ENCODE measurements at places on chromosomes 16 and 17.

DNA sequence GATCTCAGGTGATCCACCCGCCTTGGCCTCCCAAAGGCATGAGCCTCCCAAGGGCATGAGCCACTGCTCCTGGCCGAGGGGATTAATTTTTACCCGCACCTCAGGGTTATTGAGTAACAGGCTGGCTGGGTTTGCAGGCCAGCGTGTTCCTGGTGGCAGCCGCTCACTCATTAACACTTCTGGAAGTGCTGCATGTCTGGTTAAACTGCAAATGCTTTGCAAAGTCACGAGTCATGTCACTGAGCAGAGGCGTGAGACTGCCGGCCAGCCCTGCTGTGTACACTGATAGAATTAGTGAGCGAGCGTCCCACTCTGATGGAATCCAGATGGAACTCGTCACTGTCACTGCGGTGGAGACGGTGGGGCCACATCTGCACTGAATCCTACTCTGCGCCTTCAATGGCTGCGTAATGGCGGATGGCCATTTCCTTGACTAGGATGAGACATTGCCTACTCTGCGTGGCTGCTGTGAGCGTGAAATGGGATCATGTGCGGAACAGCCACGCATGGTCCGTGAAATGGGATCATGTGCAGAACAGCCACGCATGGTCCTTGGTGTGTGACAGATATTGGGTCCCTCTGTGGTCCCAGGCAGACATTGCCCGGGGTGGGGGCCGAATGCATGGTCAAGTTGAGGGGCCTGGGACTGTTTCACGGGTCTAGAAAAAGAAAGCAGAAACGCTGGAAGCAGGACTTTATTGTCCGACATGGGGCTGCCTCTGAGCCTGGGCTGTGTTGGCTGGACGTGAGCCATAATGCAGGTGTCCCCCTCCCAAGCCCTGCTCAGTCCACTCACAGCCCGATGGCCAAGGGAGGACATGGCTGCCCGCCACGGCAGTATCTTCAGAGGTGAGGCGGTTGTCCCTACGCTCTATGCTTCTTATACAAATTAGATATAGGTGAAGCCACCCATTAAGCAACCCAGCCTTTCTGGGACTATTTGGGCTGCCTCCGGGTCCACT, 740 bp upstream of the SLC5A10 start:
- no peak for DNase-seq

DNA sequence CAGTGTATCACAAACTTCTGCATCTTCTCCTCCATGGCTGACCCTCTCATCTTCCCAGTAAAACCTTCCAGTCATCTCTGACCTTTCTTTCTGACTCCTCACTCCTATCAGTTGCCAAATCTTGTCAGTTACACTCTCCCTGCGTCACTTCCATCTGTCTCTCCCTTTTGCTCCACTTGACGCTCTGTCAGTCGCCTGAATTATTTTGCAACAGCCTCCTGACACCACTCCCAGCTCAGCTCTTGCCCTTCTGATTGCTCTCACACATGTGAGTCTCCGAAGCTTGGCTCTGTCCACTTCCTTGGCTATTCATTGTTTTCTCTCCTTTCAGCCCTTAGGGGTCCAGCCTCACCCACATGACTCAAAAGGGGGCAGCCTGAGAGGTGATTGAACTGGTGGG, 27.7 kb downstream of the DHRS7C start:
- no peak for DNase-seq

GRCh38 chr17:4485676-4486646, 12.7 kb upstream of the SPNS2 start:
- DNase-seq = no peak

- no peak for DNase-seq
These were observed 32.7 kb upstream of the SLC6A2 start for GRCh38 chr16:55622930-55623561.

DNA sequence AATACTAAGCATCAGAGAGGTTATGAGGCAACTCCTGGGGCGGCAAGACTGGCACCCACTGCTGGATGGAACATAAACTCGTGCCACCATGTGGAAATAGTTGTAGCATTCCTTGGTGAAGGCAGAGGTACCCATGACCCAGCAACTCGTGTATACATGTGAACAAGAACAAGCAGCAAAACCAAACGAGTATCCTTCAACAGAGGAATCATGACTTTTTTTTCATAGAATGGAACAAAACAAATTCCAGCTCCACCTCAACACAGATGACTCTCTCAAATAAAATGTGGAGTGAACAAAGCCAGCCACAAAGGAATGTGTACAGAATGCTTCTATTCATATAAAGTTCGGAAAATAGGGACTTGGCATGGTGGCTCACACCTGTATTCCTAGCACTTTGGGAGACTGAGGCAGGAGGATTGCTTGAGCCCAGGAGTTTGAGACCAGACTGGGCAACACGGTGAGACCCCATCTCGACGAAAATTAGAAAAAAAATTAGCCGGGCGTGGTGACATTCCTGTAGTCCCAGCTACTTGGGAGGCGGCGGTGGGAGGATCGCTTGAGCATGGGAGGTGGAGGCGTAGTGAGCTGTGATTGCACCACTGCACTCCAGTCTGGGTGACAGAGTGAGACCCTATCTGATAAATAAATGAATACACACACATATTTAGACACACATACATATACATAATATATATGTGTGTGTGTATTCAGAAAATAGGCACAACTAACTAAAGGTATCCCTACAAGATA, 35.3 kb downstream of the B9D1 start:
- DNase-seq = no peak

DNA sequence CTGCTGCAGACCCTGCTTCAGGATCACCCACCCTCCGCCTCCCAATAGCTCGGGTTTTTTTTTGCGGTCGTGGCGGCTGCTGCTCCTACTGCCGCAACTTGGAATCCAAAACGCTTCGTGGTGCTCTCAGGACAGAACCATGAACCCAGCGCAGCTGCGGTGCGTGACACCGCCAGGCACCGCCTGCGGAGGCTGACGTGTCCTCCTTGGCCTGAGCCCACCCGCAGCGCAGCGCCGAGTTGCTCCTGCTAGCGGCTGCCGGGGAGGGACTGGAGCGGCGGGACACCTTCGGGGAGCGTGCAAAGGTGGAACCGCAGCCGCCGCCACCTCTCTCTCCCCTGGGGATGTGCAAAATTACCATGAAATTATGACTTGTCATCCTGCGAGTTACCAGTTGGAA, 1893.0 kb downstream of the TP53TG3F start:
- no peak for DNase-seq

DNA sequence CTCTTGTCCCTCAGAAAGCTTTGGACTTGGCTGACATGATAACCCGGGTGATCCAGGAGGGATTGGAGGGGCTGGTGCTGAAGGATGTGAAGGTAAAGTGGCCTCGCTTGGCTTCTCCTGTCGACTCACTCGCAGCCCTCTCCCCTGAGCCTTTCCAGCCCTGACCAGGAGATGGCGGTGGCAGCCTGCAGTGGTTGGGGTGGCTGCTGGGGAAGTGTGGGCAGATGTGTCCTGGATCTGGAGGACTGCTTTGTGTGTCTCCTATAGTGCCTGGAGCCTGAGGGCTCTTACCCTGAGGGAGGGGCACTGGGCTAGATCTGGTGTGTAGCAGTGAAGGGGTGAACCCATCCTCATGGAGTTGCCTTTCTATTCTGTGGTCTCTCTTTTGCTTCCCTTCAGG, 17.9 kb downstream of the LIG3 start:
- DNase-seq = peak; percentile 80

DNA sequence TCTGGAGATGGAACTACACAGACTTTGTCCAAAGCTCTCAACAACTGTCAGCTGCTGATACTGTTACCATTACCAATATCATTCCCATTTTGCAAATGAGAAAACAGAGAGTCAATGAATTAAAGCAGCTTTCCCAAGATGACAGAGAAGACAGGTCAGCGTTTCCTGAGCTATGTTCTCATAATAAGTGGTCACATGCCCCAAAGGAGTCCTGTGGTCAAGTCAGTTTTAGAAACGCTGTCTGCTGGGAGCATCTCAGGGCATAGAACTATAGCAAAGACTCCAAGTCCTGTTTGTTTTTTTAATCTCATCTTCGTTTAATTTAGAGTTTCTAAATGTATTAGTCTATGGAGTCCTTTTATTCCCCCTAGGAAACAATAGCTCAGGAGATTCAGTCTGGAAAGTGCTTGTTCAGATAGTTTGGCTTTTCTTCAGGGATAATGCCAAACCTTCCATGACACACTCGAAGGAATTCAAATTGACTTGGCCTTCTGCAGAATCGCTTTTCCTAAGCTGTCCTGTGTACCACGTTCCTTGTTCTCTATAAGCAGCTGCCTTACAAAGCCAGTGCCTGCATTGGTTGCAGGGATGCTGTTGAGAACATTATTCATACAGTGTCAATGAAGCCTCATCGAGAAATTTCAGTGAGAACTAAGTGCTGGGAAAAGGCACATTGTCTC, 12.1 kb downstream of the CCDC42 start:
- no peak for DNase-seq

DNA sequence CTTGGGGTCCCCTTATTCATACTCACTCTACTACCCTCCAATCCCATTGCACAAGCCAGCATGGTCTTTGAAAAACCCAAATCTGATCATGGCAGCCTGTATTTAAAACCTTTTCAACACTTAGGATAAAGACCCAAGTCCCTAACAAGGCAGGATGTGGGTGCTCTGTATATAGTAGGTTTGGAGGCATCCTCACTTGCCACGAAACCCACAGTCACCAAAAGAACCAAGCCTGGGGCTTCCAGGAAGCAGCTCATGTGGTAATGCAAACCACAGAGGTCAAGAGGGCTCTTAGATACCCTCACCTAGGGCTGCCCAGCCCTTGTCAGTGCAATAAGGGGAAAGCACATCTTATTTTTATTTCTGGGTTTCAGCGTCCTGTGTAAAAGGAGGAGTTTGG, 218.6 kb upstream of the ASIC2 start:
- no peak for DNase-seq

- no peak for DNase-seq
These were observed 52.2 kb downstream of the DNAH17 start for GRCh38 chr17:78524870-78525510.

DNA sequence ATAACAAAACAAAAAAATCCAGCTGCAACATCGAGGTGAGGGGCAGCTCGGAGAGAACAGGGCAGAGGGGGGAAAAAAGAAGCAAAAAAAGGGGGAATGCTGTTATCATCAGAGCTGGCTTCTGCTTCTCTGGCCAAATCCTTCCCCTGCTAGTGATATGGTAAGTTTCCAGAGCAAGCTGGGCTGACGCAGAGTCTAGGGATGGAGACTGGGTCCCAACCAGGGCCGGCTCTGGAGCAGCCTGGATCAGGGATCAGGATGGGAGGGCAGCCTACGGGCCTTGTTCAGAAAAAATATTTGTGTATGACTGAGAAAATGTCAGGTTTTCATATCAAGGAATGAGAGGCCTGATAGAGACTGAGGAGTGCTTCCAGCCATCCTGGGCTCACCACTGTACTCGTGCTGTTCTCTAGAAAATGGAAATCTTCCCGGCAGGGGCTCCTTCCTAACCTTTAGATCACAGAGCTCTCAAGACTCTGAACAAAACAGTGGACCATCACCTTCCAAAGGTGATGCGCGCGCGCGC, 726 bp upstream of the C1QTNF1 start:
- DNase-seq = no peak

- DNase-seq = no peak
These were observed 19.7 kb downstream of the QPRT start for GRCh38 chr16:29698484-29699323.

GRCh38 chr17:57197466-57198071, 58.8 kb upstream of the MSI2 start:
- no peak for DNase-seq
